ENCODE measurements at places on chromosomes 1 and 21. TPM values are rescaled to one million over a fixed set of nuclear protein-coding genes. Genes with fewer than 3 reads are reported as not detected.

DNA sequence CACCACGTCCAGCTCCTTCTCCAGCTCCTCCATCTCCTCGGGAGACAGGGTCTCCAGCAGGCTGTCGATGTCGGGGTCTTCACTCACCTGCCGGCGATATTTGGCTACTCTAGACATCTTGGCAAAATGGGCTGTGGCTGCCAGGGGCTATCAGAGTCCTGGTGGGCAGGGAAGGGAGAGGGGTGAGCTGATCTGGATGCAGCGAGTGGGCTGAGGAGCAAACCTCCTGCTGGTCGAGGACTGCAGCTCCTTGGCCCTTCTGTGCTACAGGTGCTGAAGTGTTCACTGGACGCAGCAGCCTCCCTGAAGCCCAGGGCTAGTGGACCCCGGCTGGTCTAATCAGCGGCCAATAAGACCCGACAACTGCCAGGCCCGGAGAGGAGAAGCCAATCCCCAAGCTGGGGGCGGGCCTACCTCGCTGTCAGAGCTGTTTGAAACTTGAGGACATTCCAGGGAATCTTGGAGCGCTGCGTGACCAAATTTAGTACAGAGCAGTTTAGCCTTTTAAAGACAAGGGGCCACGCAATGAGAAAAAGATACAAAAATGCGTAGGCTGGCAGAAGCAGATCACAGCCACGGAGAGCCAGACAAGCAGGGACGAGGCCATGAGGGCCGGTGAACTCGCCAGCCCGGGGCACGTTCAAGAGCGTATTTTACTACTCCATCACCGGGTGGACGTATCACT lies at the start of gene LMOD1:
Gene LMOD1 (minus strand): TSS at position 325 of the 685 bp plus-strand sequence. CDS start 208 bp downstream, at position 117.
- no peak for DNase-seq

DNA sequence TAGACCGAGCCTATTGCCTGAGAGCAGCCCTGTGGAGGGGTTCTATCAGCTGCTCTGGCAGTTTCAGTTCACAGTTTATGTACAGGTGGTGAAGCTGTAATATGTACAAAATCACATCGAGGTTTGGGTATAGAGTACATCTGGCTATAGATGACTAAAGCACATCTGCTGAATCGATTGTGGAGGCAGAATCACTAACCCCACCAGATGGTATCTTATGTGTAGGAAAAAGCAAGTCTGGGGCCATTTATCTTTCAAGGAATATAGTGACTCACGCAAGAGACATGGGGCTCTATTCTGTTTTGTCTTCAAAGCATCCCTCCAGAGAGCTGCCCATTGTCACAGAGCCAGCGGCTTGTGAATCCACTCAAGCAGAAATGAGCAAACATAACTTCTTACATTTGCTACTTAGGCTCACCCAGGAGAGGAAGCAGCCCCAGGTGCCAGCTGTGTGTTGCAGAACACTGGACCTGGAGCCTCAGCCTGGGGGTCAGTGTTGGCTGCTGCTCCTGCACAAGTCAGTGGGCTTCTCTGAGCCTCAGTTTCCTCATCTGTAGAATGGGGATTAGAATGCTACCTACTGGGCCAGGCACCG lies 21.3 kb downstream of the MIIP start:
- DNase-seq, result no peak

DNA sequence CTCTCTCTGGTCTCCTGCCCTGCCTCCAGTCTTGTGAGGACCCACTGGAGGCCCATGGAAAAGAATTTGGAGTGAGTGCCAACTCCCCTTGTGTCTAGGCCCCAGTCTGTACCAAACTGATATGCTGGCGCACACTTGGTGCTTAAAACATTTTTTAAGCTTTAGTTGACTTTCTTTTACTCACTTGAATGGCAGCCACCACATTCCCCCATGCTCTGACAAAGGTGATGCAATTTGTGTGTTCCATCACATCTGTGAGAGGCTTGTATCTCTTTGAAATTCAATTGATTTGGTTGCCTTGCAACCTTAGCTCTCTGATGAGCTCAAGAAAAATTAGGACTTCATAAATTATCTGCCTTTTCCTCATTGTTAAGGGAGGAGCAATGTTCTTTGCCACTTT lies 30.5 kb upstream of the WDTC1 start:
- no peak for DNase-seq

DNA sequence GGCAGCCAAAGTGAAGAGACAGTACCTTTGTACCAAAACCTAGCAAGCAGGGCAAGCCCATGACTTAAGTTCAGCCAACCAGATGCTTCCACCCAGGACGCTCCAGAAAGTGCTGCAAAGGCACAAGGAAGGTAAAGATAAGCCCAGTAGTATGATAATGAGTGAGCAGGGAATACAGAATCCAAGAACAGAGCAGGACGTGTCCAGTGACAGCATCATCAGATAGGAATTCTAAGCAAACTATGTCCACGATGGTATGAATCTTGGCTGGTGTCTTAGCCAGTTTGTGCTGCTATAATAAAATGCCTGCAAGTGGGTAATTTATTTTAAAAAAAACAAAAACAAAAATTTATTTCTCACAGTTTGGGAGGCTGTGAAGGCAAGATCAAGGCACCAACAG lies 13.6 kb downstream of the GJA4 start:
- DNase-seq, result no peak

The TMPRSS15 gene
- total RNA-seq, result not detected

The SYPL2 gene
- total RNA-seq, result not detected

DNA sequence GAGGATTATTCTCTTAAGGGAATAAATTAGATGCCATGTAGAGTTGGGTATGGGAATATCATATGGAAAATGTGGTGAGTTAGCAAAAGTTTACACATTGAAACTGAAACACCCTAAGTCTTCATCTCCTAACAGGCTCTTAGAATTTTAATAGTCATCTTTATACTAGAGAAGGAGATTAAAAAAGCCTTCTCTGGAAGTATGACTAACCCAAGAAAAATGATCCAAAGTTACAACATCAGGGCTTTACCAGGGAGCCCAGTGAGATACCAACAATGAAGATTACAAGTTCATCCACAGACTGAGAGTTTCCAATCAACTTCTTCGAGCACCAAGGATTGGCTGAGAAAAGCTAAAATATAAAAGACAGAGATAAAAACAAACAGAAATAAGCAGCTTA lies 70.0 kb upstream of the KIAA0040 start:
- DNase-seq, result no peak

The IL19 gene
- total RNA-seq, result not detected

DNA sequence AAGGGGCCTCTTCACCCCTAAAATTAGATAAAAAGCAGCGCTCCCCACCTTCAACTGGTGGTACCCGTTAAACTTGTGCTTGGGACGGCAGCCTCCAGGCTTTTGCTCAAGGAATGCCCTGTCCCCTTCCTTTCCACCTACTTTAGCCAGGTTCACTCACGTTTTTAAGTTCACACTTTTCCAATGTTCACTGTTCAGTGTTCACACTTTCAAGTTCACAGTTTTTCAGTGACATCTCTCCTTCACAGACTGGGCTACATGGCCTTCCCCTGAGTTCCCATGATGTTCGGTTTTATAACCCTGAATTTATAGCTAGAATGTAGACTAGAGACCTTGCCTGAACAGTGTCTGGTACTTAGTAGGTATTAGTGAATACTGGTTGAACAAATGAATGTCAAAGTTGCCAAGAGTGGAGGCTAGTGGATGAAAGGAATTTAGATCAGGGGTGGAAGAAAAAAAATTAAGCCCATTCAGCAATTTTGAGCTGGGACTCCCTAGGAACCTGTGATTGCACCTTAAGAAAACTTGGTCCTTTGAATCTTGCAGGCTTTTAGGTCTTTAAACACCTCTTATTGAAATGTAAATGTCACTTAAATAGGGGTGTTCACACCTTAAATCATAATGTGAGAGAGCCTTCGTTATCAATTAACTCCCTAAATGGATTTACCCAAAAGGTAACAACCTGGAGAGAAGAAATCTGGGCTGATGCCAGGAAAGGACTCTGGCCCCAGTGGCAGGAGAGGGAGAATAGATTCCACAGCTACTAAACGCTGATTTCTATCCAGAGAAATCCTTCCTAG lies 12.3 kb downstream of the BTG2 start:
- no peak for DNase-seq

DNA sequence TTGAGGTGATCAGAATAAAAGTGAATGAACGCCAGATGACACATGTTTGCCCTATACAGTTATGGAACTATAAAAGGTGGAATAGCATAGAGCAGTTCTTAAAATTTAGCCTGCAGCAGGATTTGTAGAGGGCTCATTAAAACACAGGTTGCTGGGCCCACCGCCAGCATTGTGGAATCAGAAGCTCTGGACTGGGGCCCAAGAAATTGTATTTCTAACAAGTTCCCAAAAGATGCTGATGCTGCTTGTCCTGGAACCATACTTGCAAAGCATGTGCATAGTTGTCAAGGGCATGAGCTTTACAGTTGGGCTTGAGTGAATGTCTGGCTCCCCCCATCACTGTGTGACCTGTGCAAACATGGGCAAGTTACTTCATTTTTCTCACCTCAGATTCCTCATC lies 37.5 kb upstream of the LRRC53 start:
- no peak for DNase-seq

All from naive thymus-derived CD4-positive, alpha-beta T cell (primary cell).